ENCODE measurements at places on chromosomes 5 and 9. TPM values are rescaled to one million over a fixed set of nuclear protein-coding genes. Genes with fewer than 3 reads are reported as not detected.

DNA sequence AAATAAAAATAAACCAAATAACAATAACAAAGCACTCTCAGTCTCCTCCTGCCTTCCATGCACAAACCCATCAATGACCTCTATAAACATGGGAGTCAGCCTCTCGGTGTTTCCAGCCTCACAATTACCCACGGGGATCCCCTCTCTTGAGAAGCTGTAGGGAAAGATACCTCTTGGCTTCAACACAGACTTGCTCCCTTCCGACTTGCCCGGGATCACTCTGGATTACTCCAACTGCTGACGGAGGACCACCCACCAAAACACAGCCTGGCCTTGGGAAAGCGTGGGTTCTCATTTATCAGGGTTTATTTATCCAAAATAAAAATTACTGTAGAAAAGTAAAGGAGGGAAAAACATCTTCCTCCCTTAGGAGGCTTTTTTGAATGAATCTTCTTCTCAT lies 11.5 kb upstream of the NKX2-5 start:
- H3K27ac ChIP-seq: no peak overlapping the region
- H3K27me3 ChIP-seq: peaks cover 98% of the 10 kb centered on the region
- no peak overlapping the region for H3K4me3 ChIP-seq
- no peak for DNase-seq

- no peak for DNase-seq
- H3K4me3 ChIP-seq: no peak overlapping the region
- H3K36me3 ChIP-seq: peaks cover 7% of the 10 kb centered on the region
- peaks cover 9% of the 10 kb centered on the region for H3K4me1 ChIP-seq
- no peaks in the 10 kb centered on the region for H3K27me3 ChIP-seq
Observed at GRCh38 chr9:18996211-18996610, 36.8 kb downstream of the SAXO1 start.

DNA sequence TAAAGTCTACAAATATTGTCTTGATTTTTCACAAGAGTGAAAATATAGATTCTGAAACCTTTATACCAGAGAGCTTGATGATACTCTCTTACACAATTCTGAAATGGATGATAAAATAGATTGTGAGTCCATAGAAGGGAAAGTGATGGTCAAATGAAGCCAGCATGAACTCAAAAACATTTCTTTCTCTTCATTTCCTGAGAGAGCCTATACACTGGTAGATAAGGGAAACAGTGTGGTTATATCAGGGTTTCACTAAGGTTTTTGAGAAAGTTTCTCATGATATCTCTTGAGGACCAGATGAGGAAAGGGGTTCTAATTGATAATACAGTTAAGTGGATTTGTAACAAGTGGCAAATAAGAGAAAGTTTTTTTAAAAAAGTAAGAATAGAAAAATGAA lies 254.1 kb downstream of the PJA2 start:
- H3K36me3 ChIP-seq: no peaks in the 10 kb centered on the region
- no peaks in the 10 kb centered on the region for H3K27me3 ChIP-seq
- no peaks in the 10 kb centered on the region for H3K4me1 ChIP-seq

- no peak for DNase-seq
- no peaks in the 10 kb centered on the region for H3K27me3 ChIP-seq
- H3K4me3 ChIP-seq: no peak overlapping the region
- no peaks in the 10 kb centered on the region for H3K36me3 ChIP-seq
- H3K27ac ChIP-seq: no peak overlapping the region
Observed at GRCh38 chr5:74212336-74212735, 428.2 kb downstream of the ENC1 start.

DNA sequence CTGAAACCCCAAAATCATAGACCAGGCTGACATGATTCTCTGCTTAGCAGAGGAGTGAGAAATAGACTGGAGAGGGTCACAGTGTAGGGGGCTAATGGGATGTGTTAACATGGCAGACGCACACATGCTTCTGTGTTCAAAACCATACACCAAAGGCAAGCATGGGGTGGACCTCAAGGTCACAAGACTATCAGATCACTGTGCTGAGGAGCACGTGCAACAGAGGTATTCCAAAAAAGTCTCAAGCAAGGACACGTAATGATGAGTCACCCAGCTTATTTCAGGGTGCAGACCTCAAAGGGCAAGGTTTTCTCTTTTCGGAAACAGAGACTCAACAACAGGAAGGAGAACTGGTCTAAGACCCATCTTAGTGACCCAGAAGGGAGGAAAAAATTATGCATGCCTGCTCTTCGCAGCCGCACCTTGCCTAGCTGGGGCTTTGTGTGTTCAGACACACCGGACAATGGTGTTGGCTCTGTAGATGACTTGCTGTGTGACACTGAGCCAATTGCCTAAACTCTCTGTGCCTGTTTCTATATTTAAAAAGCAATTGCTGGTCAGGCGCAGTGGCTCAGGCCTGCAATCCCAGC lies 20.3 kb downstream of the WHRN start:
- H3K36me3 ChIP-seq: no peaks in the 10 kb centered on the region
- H3K27ac ChIP-seq: no peak overlapping the region

- peaks cover 4% of the 10 kb centered on the region for H3K4me1 ChIP-seq
- H3K4me3 ChIP-seq: no peak overlapping the region
- peaks cover 18% of the 10 kb centered on the region for H3K36me3 ChIP-seq
- no peak for DNase-seq
Observed at GRCh38 chr5:154055201-154055600, 16.4 kb downstream of the MFAP3 start.

- no peak for DNase-seq
- no peak overlapping the region for H3K4me3 ChIP-seq
- H3K4me1 ChIP-seq: no peaks in the 10 kb centered on the region
Observed at GRCh38 chr9:103997856-103998370, 96.2 kb upstream of the SMC2 start.

DNA sequence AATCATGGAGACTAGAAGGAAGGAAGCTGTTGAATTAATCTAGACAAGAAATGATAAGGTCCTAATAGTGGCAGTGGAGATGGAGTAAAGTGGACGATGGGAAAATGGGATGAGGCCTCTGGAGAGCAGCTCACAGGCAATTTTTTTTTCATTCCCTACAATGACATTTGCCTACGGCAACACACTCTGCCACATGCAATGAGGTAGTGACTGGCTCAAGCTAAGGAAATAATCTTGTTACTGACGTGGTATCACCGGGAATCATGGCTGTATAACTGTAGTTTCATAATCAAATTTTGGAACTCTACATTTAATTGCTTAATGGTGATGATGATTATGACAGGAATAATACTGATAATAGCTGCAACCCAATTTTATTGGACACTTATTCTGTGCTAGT lies 12.1 kb upstream of the MOB3B start:
- no peak for DNase-seq
- no peak overlapping the region for H3K4me3 ChIP-seq
- H3K27ac ChIP-seq: no peak overlapping the region
- H3K4me1 ChIP-seq: peaks cover 29% of the 10 kb centered on the region
- peaks cover 13% of the 10 kb centered on the region for H3K36me3 ChIP-seq

DNA sequence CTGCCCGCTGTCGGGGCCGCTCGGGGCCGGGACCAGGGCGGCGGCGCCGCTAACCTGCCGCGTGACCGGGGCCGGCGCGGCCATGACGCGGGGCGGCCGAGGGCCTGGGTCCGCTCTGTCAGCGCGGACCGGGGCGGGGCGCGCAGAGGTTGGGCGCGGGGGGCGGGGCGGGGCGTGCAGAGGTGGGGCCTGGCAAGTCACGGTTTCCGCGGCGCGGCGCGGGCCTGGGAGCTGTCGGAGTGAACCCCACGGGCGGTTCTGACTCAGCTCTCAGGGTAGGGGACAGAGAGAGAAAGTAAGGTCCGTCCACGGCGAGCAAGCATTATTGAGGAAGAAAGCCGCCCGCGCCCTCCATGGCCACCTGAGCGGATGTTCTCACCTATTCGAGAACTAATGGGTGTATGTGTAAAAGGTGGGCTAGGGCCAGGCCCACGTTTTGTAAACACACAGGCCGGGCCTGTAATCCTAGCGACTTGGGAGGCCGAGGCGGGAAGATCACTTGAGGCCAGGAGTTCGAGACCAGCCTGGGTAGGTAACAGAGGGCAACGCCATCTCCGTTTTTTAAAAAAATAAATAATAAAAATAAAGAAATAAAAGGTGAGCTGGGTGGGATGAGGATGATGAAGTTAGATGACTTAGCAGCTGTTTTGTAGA lies at the start of gene PRXL2C:
Gene PRXL2C (minus strand): TSS at position 120 of the 654 bp plus-strand sequence. CDS start 36 bp downstream, at position 84.
- H3K4me1 ChIP-seq: peaks cover 7% of the 10 kb centered on the region
- peaks cover 4% of the 10 kb centered on the region for H3K27me3 ChIP-seq
- no peaks in the 10 kb centered on the region for H3K36me3 ChIP-seq
- H3K27ac ChIP-seq: peak within 1 kb of the TSS; percentile 95

DNA sequence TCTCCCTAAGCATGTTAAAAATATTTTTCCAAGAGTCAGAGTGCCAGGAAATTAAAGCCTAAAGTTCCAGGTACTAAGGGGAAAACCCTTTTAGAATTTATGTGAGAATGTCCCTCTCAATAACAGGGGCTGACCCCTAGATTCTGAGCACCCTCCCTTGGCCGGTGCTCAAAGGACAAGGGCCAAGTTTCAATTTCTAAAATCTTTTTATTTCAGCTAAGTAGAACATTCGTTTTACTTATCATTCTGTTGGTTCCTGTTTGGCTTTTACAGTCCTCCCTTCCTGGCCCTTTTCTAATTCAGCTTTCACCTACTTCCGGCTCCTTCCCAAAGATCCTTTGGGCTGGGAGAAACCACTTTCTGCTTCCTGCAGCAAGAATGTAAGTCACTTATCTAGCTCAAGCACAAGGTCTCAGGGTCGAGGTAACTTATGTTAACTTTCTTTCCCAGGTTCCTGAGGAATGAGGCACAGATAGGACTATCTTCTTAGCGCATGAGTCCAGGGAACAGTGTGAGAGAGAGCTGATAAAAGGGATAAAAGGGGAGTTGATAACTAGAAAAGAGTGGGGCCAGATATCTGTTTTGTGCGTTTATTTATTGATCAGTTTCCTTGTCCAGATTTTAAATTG lies 34.6 kb upstream of the F2RL2 start:
- peaks cover 1% of the 10 kb centered on the region for H3K36me3 ChIP-seq
- no peaks in the 10 kb centered on the region for H3K27me3 ChIP-seq
- no peak for DNase-seq
- peak overlapping the region; percentile 23 for H3K27ac ChIP-seq
- no peak overlapping the region for H3K4me3 ChIP-seq
- H3K4me1 ChIP-seq: peaks cover 2% of the 10 kb centered on the region

DNA sequence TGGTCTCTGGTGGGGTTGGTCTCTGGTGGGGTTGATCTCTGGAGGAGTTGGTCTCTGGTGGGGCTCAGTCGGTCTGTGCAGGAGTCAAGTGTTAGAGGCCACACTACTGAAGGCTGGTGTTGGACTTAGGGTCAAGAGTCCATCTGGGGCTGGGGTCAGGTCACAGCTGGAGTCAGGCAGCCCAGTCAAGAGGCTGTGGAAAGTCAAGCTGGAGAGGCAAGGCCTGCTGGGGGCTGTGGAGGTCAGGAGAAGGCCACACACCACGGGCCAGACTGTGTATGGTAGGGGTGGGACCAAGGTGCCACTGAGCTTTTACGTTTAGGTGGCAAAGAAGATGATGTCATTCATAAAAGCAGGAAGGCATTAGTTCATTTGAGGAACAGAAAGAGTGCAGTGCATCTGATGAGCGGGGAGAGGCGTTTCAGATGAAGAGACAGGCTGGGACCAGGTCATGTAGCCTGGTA lies 16.7 kb upstream of the CD74 start:
- DNase-seq: no peak
- no peak overlapping the region for H3K27ac ChIP-seq
- no peaks in the 10 kb centered on the region for H3K27me3 ChIP-seq

GRCh38 chr5:147404706-147405105 lies 105.2 kb downstream of the DPYSL3 start:
- H3K36me3 ChIP-seq: peaks cover 61% of the 10 kb centered on the region
- no peak overlapping the region for H3K27ac ChIP-seq
- no peak overlapping the region for H3K4me3 ChIP-seq
- no peak for DNase-seq

DNA sequence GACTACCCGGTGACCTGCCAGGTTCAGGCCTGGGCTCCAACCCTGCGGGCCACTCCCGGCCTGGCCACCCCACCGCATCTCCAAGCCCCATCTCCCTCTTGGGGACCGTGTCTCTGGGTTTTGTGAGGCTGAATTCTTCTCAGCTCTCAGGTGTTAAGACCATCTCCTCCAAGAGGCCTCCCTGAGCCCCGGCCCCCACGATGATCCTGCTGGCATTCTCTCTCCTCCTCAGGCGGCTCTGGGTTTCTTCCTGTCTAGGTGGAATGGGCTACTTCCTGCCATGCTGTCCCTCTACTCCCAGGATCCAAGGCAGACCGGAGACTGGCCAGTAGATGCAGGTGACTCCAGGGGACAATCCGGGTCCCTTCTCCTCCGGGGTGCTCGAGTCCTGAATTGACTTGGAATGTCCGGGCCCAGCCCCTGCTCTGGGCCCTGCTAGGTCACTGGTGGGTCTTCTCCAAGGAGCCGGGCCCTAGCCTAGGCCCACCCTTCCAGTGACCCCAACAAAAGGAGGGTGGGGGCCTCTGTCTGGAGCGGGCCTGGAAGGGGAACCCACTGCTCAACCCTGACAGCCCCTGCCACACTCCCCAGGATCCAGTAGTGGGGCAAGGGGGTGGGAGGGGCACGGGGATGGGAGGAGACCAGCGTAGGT lies 219.8 kb downstream of the C9orf50 start:
- H3K36me3 ChIP-seq: no peaks in the 10 kb centered on the region
- no peak overlapping the region for H3K4me3 ChIP-seq
- H3K27ac ChIP-seq: peak overlapping the region; percentile 76
- H3K4me1 ChIP-seq: peaks cover 47% of the 10 kb centered on the region
- H3K27me3 ChIP-seq: no peaks in the 10 kb centered on the region

DNA sequence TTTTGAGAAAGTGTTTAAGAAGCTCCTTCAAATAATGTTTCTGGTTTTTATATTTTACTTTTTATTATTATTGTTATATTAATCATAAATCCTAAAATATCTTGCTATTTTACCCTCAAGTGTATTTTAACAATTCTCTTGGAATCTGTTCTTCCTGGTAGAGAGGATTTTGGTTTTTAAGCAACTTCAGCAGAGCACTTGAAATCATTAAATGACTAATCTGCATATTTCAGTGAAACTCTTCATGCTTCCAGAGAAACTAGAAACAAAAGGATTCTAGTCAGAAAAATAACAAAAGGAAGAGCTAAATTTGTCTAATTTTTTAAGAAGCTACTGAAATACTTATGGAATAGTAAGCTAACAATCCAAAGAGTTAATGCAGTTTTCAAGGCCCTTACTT lies 1057.3 kb downstream of the TLE1 start:
- peaks cover 14% of the 10 kb centered on the region for H3K36me3 ChIP-seq
- no peaks in the 10 kb centered on the region for H3K27me3 ChIP-seq
- H3K4me1 ChIP-seq: no peaks in the 10 kb centered on the region
- no peak overlapping the region for H3K27ac ChIP-seq
- DNase-seq: no peak
- no peak overlapping the region for H3K4me3 ChIP-seq

- H3K36me3 ChIP-seq: no peaks in the 10 kb centered on the region
- no peak overlapping the region for H3K27ac ChIP-seq
- H3K4me1 ChIP-seq: no peaks in the 10 kb centered on the region
Observed at GRCh38 chr9:108194154-108194553, 661.6 kb downstream of the ACTL7B start.

- H3K36me3 ChIP-seq: no peaks in the 10 kb centered on the region
- no peak overlapping the region for H3K27ac ChIP-seq
- no peaks in the 10 kb centered on the region for H3K27me3 ChIP-seq
- no peak overlapping the region for H3K4me3 ChIP-seq
- H3K4me1 ChIP-seq: no peaks in the 10 kb centered on the region
- DNase-seq: no peak
Observed at GRCh38 chr5:24112420-24112819, 532.4 kb downstream of the CDH10 start.

Gene FAT2
- 2.8 TPM for total RNA-seq

Gene CHSY3
- 3.6 TPM for total RNA-seq

Gene LCN1
- total RNA-seq: not detected

Gene TSSK1B
- total RNA-seq: 0.78 TPM

Gene CANX
- total RNA-seq: 487 TPM

Gene GPR150
- not detected for total RNA-seq

Gene LPAR1
- 34.3 TPM for total RNA-seq

Gene BTNL9
- total RNA-seq: 0.18 TPM

Gene INSL4
- total RNA-seq: not detected

Gene DMRTA1
- total RNA-seq: 1.6 TPM

Gene NEUROG1
- not detected for total RNA-seq

Gene ENHO
- 1.0 TPM for total RNA-seq

Gene PAX5
- total RNA-seq: not detected

Gene ELAVL2
- total RNA-seq: 1.4 TPM
